ENCODE measurements at places on chromosomes 4 and X.

- DNase-seq: no peak
Measured at GRCh38 chrX:51332188-51332942, at the start of gene NUDT10. Gene NUDT10 (plus strand): TSS chrX:51332822. CDS start chrX:51332966, 144 bp downstream.

- no peak for DNase-seq
Measured at GRCh38 chr4:156536661-156537060, 434.9 kb downstream of the PDGFC start.

GRCh38 chr4:173169428-173170181 lies 994 bp downstream of the GALNT7 start:
- DNase-seq: no peak

DNA sequence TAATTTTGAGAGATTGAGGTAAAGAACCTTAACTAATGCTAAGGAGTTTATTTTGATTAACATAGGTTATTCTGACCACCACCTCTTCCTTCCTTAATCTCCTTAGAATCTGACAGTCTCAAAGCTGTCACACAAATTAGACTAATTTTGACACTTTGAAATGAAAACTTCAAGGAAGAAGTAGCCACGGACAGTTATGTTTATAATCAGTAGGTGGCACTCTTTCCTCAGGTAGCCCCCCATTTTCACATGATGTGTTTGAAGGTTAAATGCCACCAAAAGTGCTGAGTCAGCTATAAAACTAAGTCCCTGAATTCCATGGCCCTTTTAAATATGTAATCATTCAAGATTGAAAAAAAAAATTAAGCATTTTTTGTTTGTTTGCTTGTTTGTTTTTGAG lies 22.4 kb downstream of the TMEM33 start:
- DNase-seq: no peak

- DNase-seq: no peak
Measured at GRCh38 chr4:152626790-152627189, 53.0 kb downstream of the TMEM154 start.

DNA sequence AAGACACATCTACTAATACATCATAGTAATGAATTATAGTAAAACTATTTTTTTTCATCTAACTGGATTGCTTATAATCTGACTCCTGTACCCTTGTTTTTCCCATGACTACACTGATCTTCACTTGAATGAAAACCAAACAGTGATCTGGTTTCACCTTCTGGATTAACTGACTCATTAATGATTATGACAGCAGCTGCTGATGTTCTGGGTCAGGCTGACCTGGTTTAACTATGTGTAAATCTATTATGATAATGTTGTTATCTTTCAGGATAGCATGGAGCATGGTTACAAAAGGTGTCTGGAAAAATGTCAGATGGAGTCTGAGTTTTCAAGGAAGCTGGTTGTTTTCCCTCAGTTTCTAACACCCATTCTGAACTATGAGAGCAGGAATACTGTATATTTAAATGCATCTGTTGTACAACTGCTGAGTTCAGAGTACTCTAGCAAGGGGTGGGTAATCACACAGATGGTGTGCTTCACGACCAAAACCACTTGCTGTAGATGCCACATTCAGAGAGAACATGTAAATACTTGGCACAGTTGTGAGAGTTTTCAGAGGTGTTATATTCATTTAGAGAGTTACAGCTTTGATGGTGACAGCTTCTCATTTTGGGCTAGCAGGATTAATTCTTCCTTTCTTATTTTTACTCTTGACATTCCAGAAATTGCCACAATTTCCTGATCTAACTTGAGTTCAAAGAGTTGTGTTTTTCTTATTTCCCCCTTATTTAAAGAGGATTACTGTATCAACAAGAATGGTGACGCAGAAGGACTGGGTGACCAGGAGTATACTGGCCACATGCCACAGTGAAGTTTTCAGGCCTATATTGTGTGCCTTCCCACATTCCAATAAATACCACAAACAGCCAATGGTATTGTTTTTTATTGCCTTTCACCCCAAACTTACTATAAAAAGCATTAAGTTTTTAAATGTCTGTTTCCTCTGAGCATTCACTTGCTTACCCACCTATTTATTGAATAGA lies 249.7 kb upstream of the TET2 start:
- no peak for DNase-seq

DNA sequence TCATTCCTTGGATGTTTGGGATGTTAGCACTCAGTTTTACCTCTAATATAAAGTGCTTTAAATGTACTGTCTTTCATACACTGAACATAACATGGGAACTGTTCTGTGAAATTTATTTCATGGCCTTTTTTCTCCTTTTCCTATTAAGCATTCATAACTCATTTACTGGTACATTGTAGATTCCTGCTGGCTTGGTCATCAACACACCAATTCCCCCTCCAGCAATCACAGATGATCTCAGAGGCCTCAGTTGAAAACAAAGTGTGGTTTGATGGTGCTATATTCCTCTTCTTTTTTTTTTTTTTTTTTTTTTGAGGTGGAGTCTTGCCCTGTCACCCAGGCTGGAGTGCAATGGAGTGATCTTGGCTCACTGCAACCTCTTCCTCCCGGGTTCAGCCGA lies 61.9 kb upstream of the FAM47B start:
- no peak for DNase-seq

- DNase-seq: no peak
Measured at GRCh38 chrX:54411732-54412131, 28.5 kb upstream of the TSR2 start.

GRCh38 chrX:809081-809480 lies 178.5 kb downstream of the SHOX start:
- no peak for DNase-seq

DNA sequence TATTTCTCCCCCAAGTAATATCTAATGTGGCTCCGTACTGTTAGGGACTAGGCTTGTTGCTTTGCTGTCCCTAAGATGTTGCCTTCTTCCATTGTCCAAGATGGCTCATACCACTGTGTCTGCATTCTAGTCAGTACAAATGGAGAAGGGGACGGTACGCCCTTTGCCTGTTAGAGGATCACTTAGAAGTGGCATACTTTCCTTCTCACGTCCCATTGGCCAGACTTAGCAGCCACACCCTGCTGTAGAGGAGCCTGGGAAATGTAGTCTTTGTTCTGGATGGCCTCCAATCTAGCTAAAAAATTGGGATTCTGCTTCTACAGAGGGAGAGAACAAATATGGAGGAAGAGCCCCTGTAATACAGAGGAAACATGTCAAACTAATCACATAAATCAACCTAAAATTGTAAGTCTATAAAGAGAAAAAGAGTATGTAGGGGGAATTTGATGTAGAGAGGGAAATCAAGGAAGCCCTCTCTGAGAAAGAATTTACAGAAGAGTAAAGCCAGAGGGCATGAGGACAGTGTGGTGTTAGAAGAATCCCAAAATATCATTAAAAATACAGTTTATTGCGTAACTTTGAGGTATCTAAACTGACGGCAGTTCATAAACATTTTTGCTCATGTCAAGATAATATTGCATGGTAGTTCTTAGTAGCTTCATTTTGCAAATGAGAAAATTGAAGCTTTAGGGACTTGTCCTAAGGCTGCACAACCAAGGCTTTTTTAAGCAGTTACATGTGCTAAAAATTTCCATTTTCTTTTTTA lies 15.1 kb downstream of the PRIMPOL start:
- DNase-seq: no peak

- DNase-seq: no peak
Measured at GRCh38 chr4:156085100-156085499, 131.4 kb upstream of the CTSO start.

DNA sequence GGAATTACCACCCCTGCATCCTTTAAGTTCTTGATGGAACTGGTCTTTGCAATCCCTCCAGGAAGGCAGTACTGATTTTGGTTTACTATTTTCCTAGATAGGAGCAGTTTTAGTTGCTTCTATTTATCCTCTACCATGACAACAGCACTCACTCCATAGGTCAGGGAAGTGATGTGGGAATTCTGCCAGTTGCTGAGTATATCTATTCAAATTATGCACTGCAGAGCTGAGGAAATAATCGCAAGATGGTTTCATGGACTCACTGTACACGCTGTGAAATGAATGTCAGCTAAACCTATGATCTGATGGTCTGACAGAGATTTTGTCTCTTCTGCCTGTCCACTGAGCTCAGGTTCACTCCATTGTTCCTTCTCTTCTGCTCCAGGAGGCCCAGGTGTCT lies 135.8 kb downstream of the FAAH2 start:
- DNase-seq: no peak

DNA sequence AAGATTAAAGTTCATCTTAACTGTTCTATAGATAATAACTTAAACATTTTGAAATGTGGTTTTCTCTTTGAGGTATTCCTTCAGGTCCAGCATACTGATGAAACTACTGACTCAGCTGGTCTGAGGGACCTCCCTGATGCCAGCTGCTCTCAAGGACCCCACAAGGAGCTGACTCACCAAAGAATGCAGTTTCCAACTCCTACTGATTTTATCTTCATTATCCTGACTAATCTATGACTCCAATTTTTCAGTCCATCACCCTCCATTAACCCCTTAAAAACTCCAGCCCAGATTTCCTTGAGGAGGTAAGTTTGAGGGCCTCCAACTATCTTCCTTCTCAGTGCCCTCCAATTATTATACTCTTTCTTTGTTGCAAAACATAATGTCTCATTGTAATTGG lies 1.4 kb upstream of the UGT2B4 start:
- DNase-seq: no peak
